ENCODE measurements at places on chromosomes 2 and 18.
A peak's percentile ranks its signal among the peaks of the same experiment; 100 is the strongest.

GRCh38 chr2:233598952-233599351 lies 18.5 kb upstream of the UGT1A8 start:
- DNase-seq: no peak

DNA sequence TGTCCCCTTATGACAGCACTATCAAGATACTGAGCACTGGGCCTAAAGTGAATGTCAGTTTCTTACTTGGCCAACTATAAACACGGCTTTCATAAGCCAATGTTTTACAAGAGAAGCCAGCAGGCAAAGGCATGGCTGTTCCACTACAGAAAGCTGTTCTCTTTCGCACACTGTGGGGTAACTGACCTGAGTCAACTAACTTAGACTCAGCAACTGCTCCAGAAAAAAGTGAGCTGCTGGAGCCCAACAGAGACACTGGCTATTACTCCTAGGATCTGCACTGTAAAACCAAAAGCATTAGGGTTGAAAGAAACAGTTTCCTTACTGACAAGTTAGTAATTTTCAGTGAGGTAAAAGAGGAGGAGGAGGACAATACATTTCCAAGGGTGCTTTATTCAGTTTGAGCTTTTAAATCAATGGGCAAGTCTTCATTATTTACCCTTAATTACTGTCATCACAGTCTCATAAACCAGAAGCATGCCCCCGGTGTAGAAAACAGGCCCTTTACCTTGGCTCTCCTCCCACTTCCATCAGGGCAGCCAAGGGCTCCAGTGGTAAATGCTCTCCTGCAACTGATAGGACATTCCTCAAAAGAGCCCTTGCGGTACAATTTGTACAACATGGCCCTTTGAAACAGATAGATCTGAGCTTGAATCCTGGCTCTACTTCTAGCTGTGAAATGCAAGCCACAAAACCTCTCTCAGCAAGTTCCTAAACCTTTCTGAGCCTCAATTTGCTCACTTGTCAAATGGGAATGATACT lies 275.7 kb downstream of the PDE11A start:
- no peak for DNase-seq

GRCh38 chr2:71620851-71621251 lies 167.5 kb downstream of the DYSF start:
- no peak for DNase-seq

DNA sequence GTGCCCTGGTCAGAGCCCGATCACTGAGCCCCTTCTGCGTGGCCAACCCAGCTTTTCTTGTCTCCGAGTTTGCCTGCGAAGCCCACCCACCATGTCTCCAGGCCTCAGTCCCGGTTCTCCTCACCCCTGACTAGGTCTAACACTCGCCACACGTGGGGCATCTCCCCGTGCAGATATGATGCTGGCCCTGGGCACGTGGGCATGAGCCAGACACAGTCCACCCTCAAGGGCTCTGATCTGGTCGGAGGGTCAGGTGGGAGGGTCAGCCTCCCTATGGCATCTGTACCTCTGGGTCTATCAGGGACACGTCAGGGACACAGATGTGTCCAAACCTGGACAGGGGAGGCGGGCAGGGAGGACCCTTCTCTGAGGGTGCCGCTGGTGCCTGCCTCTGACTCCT lies 95.4 kb downstream of the RHOB start:
- DNase-seq: no peak

GRCh38 chr18:35256947-35257346 lies 16.1 kb downstream of the ZNF397 start:
- DNase-seq: no peak

GRCh38 chr2:137947728-137948336 lies 16.4 kb upstream of the HNMT start:
- peak; percentile 4 for DNase-seq

- DNase-seq: no peak
Observed at GRCh38 chr2:219596954-219597551, 604 bp upstream of the STK11IP start.

GRCh38 chr18:10401930-10402329 lies 52.5 kb upstream of the APCDD1 start:
- DNase-seq: no peak

DNA sequence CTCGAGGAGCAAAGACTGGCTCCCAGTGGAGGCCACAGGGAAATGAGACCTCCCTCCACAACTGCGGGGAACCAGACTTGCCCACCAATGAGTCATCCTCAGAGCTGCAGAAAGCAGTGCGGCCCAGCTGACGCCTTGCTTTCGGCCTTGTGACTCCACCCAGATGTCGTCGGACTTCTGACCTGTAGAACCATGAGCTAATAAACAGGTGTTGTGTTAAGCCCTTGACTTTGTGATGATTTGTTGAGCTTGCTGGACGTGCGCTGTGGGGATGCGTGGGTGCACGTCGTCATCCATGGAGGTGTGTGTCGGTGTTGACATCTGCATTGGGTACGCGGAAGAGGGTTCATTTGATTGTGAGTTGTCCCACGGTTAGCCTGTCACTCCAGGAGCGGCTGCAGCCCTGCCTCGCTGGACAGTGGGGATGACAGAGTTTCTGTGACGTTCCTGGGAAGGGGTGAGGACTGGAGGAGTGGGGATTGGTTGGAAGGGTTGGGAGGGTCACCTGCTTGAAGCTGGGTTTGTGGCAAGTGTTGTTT lies 154.1 kb downstream of the SH3BP4 start:
- no peak for DNase-seq

DNA sequence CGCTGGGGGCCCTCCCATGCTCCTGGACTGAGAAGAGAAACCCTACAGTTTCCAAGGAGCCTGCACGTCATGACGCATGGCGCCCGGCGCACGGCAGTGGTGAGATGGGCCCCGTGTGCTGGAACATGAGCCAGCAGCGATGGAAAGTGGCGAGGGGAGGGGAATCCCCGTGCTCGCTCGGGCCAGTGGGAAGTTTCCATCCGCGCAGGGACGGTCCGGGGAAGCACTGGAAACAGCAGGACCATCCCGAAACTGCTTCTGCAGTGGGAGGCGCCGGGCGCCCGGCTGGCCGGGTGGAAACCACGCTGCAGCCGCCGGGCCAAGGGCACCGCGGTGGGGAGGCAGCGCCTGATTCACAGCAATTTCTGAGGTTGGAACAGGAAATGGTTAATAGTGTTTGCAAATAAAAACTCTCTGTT lies 4.9 kb upstream of the PDCD1 start:
- no peak for DNase-seq

- DNase-seq: no peak
Observed at GRCh38 chr2:210884227-210884626, 327.8 kb downstream of the CPS1 start.

DNA sequence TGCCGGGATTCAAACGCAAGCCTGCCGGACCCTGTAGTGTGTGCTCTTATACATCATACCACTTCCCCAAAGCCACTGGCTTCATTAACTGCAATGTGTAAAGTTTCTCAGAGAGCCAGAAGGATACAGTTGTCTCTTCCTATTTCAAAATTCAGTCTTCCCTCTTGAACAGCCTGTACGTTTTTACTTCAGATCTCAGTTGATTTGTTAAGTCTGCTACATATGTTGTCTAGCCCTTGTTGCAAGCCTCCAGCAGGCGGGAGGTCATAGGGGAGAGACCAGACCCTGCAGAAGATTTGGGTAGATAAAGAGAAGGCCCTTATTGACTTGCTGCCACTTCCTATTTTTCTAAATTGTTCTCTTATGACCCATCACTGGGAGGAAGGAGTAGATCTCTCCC lies 56.2 kb downstream of the ARHGEF33 start:
- no peak for DNase-seq

- DNase-seq: peak; percentile 57
Observed at GRCh38 chr18:13823707-13824395, at the start of gene MC5R. Gene MC5R (plus strand): TSS chr18:13824149. CDS start chr18:13825766, 1,617 bp downstream.

DNA sequence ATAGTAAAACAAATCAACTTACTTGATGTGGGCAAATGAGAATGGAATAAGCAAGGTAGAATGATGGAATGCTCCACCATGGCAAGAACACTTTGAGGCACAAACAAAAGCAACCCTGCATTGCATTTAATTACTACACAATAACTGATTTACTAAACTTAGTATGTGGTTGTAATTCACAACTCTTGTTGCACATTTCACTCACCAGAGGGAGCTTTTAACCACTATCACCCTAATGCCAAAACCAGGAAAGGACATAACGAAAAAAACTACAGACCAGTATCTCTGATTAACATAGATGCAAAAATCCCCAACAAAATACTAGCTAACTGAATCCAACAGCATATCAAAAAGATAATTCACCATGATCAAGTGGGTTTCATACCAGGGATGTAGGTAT lies 659.8 kb downstream of the CPS1 start:
- DNase-seq: no peak

- no peak for DNase-seq
Observed at GRCh38 chr2:108701208-108701607, 18.1 kb upstream of the RANBP2 start.

DNA sequence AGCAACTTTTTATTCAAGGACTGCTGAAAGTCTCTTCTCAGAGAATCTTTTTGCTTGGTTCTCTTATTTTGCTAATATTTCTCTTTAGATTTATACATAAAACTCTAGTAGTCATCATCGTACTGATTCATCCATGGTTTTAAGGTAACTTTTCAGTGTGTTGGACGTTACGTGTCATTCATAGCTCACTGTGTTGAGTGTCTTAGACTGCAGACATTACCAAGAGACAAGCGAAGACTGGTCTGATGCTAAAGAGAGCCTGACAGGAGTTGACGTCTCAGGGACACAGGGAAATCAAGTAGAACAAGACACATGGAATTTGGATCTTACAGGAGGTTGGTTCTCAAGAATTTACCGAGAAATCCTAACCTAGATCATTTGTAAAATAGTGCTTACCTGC lies 25.5 kb downstream of the RBM44 start:
- no peak for DNase-seq

DNA sequence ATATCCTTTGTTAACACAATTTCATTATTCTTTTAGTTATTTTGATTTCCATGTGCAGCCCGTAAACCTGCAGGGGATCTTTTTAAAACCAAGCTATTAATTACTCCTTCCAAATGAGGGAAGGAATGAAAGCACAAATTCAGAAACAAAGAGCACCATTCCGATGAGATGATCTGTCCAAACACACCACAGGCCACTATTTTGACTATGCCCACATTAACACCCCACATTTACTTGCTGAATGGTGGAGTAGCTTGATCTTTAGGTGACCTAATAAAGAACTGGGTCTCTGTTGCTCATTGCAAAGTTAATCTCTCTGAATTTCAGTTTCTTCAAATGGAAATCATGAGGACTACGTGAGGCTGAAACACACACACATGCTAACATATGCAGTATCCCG lies 218.0 kb downstream of the IRS1 start:
- DNase-seq: no peak
